K562 (cell line): ENCODE measurements at places on chromosomes 1 and 21.

GRCh38 chr1:76542359-76542758, 324.9 kb upstream of the ST6GALNAC5 start:
- DNase-seq: no peak

DNA sequence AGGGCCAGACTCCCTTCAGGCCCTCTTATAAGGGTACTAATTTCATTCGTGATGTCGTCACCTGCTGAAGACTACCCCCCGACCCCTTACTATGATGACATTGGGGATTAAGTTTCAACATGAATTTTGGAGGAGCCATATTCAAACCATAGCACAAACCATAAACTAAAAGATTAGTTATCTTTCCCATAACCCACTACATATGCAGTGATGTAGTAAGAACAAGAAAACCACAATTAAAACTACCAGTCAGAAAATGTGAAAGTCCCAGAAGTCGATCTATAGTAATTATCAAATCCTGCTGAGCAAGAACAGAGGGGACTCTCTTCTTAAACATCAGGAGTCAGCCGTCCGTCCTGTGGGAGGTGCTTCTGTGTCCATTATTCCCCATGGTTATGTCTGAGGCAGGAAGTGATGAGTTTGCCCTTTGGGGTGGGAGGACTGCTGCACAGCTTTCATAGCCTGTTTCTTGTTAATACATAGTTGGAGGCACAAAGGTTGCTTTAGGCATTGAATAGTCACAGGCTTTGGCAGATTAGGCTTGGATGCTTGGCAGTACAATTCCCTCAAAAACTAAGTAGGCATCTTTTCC, 35.9 kb upstream of the PTGFRN start:
- DNase-seq: peak; percentile 30

DNA sequence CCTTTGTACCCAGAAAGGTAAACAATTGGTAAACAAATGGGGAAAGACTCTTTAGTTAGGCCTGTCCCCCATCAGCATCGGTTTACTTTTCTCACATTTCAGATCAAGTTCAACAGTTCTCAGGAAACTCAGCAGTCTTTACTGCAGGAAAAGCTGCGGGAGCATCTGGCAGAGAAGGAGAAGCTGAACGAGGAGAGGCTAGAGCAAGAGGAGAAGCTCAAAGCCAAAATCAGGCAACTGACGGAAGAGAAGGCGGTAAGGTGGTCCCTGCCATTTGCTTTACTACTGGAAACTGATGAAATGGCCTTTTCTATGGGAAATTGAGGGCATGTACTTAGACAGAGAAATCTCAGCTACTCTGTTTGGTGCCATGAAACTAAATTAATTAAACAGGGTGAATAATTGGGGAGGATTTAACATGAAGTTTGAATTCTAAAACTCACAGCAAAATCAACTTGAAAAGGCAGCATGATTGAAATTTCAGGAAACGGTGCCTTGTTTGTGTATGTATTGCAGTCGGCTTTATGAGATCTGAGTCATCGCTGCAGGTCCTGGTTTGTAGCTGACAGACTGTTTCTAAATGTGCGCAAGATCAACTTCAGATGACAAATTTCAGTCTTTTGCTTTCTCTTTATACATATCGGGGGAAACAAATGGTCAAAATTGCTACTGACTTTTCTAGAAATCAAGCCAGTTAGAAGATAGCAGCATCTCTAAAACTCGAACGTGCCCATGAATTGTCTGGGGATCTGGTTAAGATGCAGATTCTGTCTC, 67.9 kb upstream of the EFHD2 start:
- no peak for DNase-seq

DNA sequence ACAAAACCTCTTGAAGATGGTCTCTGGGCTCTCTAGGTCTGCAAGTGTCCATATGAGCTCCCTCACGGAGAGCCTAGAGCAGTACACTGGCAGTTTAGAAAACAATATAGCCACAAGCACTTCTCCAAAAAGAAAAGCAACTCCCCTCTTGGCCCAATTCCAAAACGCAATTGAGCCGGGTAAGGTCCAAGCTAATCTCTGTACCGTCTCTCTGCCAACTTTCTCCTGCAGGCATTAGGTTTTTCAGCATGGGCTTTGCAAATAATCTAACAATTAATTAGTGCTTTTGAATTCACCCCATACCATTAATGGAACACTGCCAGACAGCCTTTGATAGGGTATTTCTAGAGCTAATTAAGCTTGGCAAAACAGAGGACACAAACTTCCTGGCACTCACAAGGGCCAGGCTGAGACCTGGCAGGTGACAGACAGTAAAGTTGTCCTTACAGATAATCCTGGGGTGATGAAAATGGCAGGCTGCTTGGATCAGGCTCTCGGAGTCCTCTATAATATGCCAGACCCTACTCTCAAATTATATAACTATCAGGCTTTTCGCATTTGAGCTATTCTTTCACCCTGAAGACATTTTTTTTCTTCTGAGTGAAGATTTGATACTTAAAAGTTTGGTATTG, 39.8 kb downstream of the TGFBR3 start:
- peak; percentile 62 for DNase-seq

DNA sequence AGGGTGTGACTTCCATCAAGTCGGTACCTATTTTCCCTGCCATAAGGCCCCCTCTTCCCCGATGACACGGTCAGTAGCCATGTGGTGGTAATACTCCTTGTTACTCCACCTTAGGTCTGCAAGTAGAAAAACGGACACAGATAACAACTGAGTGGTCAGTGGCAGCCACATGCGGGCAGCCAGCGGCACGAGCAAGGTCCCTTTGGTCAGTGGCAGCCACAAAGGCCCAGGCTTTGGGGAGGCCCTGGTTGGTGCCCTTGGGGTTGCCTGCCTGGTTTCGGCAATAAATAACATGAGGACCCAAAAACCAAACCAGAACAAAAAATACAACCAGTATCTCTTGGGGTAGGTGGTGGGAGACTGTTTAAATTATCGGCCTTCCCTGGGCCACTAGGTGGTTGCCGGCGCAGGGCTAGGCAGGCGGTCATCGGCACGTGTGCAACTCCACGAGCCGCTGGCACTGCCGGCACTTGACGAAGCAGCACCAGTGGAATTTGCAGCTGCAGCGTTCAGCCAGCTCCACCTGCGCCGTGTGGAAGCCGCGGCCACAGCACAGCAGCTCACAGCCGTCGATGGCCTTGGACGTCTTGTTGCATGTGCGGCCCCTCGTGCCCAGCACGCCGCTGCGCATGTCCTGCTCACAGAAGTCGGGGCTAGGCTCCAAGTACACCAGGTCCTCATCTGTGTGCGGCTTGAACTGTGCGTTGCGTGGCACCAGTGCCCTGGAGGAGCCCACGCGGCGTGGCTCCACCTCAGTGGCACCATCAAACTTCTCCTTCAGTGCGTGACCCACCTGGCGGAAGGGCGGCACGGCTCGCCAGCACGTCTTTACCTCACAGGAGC, 23.1 kb downstream of the WNT4 start:
- no peak for DNase-seq

GRCh38 chr1:86748622-86749373, 44.4 kb downstream of the SH3GLB1 start:
- no peak for DNase-seq

- DNase-seq: no peak
These were observed 94.8 kb upstream of the KIAA0040 start for GRCh38 chr1:175287377-175287776.

DNA sequence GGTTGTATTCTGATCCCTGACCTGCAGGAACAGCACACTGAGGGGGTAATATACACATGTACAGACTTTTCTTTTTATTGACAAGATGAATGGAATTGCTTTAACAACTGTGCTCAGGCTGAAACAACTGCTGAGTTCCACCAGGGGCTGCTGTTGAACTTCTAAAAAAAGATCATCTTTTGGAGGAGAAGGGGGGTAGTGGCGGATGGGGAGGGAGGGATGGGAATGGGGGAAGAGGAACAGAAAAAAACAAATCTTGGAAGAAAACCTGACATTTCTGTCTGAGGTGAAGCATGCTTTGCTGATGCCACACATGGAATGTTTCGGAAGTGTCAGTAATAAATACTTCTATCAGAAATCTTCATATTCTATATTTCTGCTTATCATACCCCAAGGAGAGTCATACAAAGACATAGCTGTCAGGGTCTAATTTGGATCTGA, 75.0 kb downstream of the RWDD3 start:
- peak; percentile 51 for DNase-seq

- no peak for DNase-seq
These were observed 2005.7 kb downstream of the MRPL39 start for GRCh38 chr21:23601549-23601948.

DNA sequence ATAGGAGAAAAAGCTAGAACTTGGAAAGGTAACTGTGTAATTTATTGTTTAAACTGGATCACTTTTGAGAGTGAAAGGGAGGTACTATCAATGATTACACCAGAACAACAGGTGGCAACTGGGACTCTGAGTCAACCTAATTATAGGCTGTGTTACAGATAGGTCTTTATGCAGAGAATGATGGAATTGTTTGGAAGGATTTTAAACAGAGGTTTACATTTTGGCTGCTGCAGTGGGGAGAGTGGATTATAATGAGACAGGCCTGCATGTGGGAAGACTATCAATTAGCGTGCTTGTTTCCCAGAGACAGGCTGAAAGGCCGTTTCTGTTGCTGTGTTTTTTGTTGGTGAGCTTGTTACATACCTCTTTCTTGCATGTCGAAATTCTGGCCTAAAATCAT, 432.9 kb downstream of the PLA2G4A start:
- no peak for DNase-seq

DNA sequence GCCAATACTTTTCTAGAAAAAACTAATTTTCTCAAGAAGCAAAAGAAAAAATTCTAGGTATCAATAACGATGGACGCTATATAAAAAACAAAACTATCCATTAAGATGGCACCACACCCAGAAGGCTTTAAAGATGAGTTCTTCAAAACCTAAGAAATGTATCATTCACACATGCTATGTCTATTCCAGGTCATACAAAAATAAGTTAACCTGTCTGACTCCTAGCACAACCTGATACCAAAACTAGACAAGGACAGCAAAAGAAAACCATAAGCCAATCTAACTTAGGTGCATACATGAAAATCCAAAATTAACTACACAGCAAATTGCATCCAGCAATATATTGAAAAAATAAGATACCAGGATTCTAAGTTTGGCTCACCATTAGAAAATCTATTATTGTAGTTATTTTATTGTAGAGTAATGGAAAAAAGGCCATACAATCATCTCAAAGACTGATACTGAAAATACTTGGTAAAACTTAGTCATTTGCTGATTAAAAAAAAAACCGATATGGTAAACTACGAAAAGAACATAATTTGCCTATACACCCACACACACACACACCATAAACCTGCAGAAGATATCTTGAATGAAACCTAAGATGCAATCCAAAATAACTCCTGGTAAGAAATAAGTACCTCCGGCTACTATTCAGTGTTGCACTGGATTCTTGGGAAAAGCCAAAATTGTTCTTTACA, 55.0 kb downstream of the TRAF5 start:
- DNase-seq: no peak

DNA sequence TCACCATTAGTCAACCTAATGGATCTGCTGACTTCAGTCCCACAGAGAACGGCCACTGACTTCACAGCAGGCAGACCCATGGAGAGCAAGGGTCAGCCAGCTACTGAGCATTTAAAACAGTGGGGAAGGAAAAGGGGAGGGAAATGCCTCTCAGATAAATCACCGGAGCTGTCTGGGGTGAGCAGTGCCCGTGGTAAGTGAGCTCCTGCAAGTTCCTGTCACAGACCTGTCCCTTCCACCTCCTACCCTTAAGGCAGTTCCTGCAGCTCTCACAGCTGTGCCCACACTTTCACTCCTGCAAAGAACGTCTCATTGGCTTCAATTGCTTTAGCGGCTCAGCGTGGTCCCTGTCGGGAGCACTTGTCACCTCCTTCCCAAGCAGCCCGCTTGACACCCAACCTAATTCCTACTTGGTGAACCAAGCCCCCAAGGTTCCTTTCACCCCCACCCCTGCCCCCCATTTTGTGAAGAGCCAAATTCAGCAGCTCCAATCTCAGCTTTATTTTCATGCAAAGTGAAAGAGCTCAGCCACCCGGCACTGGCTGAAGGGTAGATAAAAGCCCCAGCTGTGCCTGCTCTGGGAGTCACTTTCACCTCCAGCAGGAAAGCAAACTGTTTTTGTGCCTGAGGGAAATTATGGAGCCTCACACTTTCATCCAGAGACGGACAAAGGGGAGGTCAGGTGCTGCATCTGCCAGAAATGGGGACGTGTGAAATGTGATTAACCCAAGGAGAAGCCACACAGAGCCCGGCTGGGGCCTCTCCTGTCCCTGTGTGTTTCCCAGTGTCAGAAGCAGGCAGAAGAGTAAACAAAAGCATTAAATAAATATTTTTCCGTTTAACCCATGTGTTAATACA, 306.2 kb downstream of the TTLL7 start:
- no peak for DNase-seq

DNA sequence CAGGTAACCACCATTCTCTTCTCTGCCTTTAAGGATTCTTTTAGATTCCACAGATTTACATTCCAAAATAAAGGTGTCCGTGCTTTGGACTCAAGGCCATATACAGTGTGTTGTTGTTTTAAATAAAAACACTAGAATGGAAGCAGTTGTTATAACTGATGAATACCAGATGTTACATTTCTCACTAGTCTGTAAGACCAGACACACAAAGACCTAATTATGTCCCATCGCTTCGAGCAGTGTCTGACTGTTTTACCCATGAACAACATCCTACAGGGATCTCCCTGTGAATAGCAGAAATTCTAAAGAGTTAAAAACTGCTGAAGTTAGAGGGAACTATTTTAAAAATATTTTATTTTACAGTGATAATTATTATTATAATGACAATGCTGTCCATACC, 574.7 kb upstream of the ZP4 start:
- DNase-seq: no peak

GRCh38 chr1:60878323-60878722, 204.0 kb upstream of the NFIA start:
- no peak for DNase-seq

DNA sequence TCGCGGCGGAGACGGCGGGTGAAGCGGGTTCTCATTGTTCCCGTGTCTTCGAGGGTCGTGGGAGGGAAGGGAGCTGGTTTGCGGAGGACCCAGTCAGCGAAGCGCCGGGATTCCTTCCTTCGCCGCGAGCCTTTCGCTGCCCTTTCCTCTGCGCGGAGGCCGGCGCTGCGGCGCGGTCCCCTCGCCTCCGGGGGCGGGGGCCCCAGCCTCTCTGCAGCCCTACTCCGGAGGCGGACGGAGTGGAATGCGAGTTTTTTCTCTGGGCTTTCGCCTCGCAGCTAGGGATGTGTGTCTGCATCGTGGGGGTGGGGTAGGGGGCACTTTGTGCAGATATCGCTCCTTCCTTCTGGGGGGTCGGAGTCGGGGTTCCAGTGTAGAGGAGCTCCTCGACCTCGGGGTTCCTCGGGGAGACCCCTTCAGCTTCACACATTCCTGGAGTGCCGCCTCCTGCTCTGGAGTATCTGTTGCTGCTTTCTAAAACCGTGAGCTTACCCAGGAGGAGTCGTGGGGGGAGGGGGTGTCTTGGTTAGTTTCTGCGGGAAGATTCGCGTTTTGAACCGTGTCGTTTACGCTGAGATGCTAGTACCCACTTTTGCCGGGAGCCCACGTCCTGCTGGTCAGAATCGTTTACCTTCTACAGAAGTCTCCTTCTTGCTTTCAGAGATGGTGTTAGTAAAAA, 595 bp downstream of the RNF2 start:
- peak; percentile 68 for DNase-seq
